ENCODE measurements at places on chromosomes 7 and 10.

- DNase-seq: no peak
These were observed 226.5 kb downstream of the FANK1 start for GRCh38 chr10:126122881-126123280.

GRCh38 chr7:90621125-90621746 is 25.1 kb downstream of the CDK14 start:
- DNase-seq: no peak

DNA sequence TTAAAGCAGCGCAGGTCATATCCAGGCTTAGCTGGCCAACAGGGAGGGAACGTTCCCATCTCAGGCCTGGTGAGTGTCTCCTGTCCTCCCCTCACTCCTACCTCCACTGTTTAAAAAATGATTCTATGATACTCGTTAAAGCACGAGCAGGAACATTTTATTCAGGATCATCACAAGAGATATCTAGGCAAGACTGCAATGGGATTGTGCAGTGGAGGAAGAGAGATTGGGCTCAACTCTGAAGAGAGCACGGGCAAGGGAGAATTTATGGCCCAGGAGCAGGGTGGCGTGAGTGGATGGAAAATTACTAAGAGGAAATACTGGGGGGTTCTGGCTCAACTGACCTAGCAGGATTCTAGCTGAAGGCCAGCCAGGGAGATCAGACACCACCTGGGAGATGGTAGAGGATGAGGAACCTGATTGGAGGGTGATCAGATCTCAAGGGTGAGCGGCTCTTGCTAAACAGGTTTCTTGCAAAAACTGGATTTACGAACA is 9.0 kb upstream of the HSPB1 start:
- no peak for DNase-seq

DNA sequence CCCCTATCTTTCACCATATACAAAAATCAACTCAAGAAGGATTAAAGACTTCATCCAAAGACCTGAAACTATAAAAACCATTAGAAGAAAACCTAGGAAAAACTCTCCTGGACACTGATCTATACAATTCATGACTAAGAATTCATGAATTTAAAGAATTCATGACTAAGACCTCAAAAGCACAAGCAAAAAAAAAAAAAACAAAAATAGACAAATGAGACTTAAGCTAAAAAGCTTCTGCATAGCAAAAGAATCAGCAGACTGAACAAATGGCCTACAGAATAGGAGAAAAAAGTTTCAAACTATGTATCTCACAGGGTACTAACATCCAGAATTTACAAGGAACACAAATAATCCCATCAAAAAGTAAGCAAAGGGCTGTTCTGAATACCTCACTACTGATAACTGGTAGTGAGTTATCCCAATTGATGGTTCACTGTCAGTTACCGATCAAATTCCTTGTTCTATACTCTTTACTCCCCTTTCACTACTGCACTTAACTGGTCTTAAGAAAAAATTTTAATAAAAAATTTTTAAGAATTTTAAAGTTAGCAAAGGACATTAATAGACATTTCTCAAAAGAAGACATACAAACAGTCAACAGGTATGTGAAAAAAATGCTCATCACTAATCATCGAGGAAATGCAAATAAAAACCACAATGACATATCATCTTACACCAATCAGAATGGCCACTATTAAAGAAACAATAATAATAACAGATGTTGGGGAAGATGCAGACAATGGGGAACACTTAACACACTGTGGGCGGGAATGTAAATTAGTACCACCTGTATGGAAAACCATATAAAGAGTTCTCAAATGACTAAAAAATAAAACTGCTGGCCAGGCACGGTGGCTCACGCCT is 33.2 kb downstream of the KMT2C start:
- no peak for DNase-seq

GRCh38 chr10:29420744-29421143 is 131.9 kb downstream of the LYZL1 start:
- no peak for DNase-seq

Measured in right hindlimb (tissue), 1 donor.